Cortex of kidney (tissue), 1 donor: ENCODE measurements at places on chromosomes 12 and 14.

GRCh38 chr12:110563702-110564470, 19.2 kb downstream of the PPTC7 start:
- DNase-seq: no peak

- no peak for DNase-seq
These were observed 32.1 kb upstream of the GSG1 start for GRCh38 chr12:13135371-13136178.

DNA sequence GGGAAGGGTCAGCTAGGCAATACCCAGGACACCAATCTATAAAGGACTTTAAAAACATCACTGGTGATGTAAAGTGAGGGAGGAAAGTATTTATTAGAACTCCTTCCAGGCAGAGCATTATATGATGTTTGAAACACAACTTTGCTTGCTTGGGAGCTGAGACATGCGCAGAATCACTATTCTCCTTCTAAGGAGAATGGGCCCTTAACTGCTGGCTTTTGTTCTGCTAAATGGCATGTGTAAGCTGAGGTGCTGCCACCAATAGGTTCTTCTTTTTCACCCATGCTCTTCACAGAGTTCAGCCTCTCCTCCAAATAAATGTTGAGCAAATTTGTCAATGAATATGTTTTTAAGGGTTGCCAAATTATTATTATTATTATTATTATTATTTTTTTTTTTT, 3.9 kb downstream of the STAC3 start:
- no peak for DNase-seq

DNA sequence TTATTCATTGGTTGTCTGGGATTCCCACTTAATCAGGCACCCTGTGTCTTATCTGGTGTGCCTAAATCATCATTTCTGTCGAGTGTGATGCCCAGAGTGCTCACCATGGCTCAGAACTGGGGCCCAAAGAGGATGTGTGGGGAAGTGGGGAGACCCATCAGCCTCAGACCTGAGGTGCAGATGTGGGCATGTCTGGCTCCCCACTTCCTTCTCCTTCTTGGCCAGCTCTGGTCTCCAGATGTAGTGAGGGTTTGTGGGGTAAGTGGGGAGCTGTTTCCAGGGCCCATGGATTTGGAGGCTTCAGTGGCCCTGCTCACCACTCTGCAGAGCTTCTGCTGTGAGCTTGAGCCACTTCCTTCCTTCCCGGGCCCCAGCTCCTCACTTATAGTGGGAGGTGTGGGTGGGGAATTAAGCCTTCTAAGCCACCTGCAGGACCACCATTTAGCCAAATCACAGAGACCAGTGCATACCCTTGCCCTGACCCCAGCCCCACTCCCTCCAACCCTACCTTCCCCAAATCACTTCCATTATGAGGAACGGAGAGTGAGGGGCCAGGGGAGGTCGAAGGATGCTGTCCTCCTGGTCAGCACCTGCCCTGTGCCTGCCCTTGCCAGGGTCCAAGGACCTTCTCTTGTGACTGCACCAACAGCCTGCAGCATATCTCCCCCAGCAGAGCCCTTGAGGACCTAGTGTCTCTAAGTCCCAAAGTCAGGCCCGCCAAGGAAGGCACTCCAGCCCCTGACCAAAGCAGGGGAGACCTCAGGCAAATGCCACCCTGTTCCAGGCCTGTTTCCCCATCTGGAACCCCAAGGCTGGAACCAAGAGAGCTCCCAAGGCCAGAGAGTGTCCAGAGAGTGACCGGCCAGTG, 278.2 kb upstream of the RTL1 start:
- no peak for DNase-seq

DNA sequence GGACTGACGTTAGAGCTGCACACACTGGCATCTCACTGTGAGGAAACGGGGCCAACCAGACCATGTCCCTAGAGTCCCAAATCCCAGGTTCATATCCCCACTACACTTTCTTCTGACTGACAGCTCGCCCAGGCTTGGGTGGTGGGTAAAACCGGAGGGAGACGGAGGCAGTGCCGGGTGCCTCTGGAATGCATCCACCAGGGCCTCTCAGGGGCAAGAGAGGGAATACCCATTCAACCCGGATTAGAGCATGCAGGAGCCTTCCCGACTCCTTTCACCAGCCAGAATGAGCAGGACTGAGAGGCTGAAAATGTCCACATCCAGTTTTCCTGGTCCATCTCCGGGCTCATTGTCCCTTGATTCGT, 297.2 kb downstream of the ADGRD1 start:
- DNase-seq: no peak

GRCh38 chr14:74259513-74259912, 20.3 kb downstream of the VSX2 start:
- no peak for DNase-seq

DNA sequence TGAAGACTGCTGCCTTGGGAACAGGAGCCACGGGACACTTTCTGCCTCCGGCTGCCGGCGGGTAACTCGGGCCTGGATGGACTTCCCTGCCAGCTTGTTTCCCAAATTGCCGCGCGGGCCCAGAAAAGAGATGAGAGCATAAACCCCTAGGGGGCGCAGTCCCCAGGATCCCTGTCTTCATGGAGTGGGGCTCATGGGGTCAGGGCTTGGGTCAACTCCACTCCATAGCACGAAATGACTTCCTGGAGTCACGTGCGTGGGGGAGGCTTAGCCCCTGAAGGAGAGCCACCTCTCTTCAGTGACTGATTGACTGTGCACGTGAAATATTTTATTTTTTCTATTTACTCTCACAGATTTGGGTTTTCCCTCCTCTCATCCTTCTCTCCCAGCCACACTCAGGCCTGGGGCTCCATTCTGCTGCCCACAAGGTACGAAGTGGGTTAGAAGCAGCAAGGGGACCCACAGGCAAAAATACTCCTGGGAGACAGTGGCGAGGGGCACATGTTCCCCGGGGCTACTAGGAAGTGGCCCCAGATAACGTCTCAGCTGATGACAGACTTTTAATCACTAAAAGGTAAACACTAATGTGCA, 10.0 kb downstream of the PGF start:
- no peak for DNase-seq

- no peak for DNase-seq
These were observed 44.1 kb downstream of the PITPNM2 start for GRCh38 chr12:123106640-123107359.

DNA sequence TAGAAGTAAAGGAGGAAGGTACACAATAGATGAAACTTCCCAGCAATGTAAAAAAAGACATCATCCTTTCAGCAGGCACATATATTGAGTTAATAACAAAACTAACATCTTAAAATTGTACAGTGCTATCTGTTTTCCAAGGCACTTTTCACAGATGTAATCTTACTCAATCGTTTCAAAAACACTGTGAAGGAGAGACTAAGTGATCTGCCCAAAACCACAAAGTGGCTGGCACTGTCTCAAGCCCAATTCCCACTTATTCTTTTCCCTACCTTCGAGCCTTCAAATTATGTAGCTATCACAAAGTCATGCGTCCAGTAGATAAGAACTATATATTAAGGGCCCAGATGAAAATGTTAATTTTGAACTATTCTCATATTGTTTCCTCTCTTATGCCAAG, 193.6 kb upstream of the RASSF8 start:
- DNase-seq: no peak

DNA sequence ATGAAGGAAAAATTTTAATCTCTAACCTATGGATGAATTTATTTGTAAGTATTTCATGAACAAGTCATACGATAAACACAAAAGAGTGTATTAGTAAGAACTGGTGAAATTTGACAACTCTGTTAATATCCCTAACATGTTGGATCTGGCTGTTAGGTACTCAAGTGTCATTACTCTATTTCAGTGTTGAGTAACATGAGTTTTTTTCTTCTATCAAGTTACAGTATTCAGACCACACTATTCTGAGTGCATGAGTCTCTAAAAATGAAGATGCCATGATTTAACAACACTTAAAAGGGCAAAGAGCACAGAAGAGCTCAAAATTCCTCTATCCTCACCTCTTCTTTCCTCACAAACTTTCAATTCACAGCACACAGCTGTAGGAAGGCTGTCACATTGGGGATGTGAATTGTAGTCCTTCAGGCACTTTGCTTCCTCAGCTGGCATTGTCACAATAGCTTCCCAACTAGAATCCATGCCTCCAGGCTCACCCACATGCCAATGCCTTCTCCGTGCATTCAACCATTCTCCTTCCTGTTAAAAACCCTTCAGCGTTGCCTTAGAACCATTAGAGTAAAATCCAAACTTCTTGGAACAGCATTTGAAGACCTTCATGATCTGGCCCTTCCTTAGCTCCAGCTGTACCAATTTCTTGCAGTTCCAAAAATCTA, 73.7 kb upstream of the DBX2 start:
- no peak for DNase-seq

- no peak for DNase-seq
These were observed 907 bp upstream of the LRIG3 start for GRCh38 chr12:58920961-58921861.

- DNase-seq: no peak
These were observed 914 bp upstream of the PACS2 start for GRCh38 chr14:105313381-105314286.

DNA sequence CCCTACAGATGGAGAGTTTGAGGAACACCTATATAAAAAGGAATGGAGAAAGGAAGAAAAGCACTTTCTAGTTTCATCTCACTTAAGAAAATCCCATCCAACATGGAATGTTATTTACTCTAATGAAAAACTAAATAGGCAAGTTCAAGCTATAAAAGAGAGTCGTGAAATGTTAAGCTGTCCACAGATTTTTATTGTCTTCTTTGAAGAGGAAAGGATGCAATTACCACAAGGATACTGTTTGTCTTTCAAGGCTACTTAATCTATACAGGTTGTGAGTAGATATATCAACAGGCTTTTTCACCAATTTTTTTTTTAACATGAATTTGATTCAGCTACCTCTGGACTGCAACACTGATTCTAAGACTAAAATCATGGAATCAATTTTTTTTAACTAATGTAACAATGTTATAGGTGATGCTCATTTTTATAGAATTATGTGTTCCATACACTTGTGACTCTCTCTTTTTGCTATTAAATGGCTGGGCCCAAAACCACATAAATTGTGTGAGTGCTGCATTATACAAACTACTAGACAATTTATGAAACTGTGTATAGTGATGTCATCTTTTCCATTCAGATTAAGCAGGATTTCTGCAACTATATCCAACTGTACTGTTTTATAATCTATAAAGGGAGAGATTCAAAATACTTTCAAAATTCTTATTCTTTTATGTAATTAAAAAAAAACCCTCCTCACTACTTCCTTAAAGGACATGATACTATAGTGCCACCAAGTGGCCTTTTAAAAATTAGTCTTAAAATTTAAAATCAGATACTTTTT, 26.8 kb upstream of the BMAL2 start:
- no peak for DNase-seq

GRCh38 chr12:64229240-64229639, 7.1 kb upstream of the KICS2 start:
- no peak for DNase-seq

- DNase-seq: no peak
These were observed 10.6 kb downstream of the NACA start for GRCh38 chr12:56714431-56714929.

DNA sequence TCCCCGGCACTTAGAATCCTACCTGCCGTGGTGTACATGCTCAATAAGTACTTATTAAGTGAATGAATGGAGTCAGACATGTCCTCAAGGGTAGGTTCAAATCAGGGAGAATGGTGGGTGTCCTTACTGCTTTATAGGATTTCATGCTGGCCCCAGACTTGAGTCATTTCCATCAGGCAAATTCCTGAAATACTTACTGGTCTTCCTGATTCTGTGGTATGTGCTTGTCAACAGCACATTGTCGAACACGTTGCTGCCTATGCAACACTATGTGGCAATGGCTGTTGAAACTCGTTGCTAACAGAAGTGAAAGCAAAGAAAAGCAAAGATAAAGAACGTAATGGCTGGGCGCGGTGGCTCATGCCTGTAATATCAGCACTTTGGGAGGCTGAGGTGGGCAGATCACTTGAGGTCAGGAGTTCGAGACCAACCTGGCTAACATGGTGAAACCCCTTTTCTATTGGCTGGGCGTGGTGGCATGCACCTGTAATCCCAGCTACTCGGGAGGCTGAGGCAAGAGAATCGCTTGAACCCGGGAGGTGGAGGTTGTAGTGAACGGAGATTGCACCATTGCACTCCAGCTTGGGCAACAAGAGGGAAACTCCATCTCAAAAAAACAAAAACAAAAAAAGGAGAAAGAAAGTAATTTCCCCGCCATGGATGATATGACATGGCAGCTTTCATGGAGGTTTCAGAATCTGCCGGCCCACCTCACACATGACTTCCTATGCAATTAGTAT, 214.9 kb downstream of the ZFP36L1 start:
- DNase-seq: no peak
